ENCODE measurements at places on chromosomes 13 and 19.

- no peak for DNase-seq
These were observed 48.6 kb downstream of the LHFPL6 start for GRCh38 chr13:39554371-39554770.

DNA sequence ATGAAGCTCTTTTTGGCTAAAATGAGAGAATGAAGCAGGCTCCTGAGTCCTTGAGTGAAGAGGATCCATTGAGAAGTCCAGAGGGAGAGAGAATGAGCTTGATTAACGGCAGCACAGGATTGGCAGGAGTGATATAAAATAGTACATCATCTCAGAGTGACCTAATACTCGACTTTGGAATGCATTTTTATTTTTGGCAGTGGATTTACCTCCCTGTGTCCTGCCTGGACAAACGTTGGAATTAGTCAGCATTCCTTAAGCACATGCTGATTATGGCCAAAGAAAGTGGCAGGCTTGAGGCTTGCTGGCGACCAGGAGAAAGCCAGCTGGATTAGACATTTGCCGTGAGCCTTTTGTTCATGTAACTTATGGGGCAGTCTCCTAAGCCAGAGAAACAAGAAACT, 22.9 kb downstream of the LRCH1 start:
- DNase-seq: no peak

- DNase-seq: no peak
These were observed 20.2 kb downstream of the MED26 start for GRCh38 chr19:16607819-16608218.

DNA sequence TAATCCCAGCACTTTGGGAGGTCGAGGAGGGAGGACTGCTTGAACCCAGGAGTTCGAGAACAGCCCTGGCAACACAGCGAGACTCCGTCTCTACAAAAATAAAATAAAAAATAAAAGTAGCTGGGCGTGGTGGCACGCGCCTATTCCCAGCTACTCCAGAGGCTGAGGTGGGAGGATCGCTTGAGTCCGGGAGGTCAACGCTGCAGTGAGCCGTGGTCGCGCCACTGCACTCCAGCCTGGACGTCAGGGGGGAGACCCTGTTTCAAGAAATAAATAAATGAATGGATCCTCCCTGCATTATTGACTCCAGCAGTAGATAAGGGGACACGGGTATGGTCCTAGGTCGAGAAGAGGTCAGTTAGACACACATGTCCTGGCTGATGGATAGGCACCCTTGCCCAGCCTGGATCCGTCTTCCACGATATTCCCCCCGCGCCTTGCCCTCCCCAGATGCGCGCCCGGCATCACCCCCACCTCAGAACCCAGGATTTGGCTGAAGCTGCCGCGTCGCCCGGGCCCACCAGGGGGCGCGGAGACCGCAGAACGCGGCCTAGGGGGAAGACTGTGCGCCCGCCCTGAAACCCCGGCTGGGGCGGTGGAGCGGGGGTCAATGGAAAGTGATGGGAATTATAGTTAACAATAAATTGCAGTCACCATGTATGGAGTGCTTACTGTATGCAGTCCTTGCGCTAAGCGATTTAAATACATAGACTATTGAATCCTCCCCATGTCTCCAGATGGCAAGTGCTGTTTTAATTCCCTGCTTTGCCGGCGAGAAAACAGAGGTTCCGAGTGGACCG, 2.1 kb upstream of the HOOK2 start:
- DNase-seq: no peak

GRCh38 chr13:98222816-98223215, 45.7 kb upstream of the RNF113B start:
- DNase-seq: no peak

DNA sequence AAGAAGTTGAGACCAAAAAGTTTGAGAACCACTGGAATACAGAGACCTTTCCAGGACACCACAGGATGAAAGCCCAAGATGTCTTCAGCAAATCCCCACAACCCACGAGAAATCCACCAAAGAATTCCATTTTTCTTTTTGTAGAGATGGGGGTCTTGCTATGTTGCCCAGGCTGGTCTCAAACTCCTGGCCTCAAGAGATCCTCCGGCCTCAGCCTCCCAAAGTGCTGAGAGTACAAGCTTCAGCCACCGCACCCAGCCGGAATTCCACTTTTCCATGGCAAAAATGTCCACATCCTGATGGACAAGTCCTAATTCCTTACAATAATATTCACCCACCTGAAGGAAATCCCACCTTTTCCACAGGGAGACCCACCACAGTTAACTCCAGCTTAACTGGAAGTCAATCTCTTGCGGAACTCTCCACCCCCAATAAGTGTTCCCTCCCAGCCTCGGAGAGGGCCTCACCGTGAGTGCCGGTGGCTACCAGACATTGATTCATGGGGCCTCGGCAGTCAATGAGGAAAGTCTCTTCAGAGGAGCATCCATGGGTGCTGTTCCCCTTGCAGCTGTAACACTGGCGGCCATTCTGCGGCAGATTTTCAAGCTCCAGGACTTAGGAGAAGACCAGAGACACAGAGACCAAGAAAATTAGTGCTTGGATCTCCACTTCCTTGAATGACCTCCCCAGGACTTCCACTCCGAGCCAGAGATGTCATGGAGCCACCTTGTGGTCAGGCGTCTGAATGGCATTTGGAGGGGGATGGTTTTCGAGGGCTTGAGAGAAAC, 12.3 kb upstream of the CADM4 start:
- DNase-seq: peak; percentile 32

DNA sequence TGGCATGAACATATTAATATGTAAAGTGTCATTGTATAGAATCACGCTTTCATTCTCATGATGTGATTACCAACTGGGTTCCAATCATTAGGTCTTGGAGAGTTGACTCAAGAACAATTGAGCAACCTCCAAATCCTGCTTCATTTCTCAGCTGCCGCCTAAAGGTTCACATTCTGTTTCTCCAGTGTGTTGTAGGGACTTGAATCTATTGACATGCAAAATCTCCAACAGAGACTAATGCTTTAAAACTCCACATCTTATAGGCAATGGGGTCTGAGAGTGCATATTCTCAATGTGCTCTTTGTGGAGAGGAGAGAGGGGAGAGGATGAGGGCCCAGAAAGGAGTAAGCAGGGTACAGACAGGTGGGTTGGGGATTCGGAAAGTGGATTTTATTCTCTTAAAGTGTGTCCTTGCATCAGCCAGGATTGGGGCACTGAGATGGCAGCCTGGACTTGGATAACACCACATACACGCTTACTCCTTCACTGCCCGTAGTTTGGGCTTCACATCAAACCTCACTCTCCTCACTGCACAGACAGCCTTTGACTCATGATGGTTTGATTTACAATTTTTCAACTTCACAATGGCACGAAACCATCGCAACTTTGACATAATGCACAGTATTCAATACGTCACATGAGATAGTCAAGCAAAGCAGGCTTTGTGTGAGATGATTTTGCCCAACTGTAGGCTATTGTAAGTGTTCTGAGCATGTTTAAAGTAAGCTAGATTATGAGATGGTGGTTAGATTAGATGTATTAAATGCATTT, 241.3 kb upstream of the IRS2 start:
- DNase-seq: no peak

DNA sequence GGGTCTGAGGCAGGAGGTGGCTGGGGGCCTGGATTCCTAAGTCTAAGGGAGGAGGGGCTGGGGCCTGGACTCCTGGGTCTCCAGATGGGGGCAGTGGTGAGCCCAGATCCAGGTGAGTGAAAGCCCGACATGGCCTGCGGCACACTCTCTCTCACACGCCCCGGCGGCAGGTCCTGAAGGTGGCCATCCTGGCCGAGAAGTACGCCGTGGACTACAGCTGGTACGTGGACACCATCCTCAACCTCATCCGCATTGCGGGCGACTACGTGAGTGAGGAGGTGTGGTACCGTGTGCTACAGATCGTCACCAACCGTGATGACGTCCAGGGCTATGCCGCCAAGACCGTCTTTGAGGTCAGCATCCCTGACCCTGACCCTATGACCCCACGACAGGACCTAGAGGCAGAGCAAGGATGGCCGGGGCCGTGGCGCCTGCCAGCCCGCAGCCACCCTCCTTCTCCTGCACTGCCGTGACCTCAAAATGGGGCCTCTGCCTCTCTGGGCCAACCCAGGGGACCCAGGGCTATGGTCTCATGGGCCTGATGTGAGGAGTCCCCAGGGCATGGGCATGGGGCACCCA, 13.2 kb downstream of the FUZ start:
- DNase-seq: no peak

DNA sequence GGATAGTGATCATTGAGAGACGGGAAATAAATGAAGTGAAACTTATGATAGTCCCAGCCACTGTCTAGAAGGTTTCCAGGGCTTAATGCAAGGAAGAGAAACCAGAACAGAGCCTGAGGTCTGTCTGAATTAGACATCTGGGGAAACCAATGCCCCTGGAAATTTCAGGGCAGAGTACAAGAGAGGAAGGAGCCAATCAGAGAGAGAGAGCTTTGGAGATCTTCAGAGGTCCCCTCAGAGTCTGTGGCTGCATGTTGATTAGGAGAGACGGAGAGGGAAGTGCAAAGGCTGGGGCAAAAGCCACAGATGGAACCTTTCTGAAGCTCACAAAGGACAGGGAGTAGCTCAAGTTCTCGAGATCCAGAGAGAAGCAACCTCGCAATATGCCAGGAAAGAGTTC, 378.0 kb downstream of the DNAJC15 start:
- no peak for DNase-seq

- DNase-seq: no peak
These were observed 13.5 kb downstream of the ARRDC5 start for GRCh38 chr19:4889034-4889815.

DNA sequence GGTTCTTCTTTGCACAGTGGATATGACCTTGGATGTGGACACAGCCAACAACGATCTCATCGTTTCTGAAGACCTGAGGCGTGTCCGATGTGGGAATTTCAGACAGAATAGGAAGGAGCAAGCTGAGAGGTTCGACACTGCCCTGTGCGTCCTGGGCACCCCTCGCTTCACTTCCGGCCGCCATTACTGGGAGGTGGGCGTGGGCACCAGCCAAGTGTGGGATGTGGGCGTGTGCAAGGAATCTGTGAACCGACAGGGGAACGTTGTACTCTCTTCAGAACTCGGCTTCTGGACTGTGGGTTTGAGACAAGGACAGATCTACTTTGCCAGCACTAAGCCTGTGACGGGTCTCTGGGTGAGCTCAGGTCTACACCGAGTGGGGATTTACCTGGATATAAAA, 9.4 kb downstream of the RFPL4AL1 start:
- DNase-seq: no peak

DNA sequence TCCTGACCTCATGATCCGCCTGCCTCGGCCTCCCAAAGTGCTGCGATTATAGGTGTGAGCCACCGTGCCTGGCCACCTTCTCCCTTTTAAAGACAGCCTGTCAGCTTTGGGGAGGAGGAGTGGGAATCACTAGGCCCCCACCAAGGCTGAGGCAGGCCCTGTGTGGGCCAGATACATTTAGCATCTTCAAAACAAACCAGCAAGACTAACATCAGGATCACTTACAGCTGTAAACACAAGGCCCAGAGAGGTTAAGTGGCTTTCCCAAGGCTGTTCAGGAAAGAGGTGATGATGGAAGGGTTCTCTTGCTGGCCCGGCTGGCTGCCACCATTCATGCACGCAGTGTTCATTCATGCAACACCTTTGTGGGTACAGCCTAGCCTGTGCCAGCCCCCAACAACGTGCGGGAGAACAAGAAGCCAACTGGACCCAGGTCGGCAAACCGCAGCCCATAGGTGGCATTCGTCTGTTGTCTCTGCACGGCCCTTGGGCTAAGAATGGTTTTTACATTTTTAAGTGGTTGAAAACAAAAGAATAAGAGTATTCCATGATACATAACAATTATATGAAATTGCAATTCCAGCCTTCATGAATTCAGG, 23.0 kb downstream of the IER2 start:
- DNase-seq: no peak

DNA sequence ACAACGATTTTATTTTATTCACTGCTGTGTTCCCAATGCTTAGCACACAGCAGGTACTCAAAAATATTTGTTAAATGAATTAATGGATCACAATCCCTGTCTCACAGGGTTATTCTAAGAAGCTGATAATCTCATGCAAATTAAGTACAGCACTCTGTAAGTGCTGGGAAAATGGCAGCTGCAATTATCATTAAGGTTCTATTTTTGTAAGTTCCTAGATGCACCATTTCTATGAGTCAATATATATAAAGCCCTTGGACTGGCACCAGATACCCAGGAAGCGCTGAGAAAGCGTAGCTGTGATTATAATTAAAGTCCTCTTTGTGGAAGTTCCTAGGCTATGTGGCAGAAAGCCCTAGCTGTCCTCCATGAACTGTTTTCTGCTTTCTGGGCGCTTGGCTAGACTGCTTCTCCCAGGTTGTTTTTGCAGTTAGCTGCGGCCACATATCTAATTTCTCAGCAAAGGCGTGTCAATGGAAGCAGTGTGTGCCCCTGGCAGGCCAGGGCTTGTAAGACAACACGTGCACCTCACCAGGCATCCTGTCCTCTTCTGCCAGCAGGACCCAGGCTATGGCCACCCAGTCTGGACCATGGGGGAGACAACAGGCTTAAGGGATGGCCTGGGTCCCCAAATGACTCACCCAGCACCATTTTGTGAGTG, 5.2 kb upstream of the SRRM5 start:
- no peak for DNase-seq

GRCh38 chr13:91399189-91400062, 1.0 kb downstream of the GPC5 start:
- DNase-seq: no peak

DNA sequence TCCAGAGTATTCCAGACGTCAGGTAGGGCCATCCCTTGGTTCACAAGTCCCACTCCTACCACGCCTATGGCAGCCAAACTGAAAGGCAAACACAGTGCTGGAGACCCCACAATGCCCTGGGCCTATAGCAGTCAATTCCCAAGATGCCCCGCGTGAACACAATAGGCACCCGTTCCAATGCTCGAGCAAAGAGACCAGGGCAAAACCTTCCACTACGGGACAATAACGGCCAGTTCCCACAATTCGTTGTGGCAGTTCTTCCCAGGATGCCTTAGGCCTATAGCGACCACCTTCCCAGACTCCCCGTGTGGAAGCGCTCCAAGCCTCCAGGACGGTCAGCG, 538 bp downstream of the ZNF428 start:
- DNase-seq: no peak

DNA sequence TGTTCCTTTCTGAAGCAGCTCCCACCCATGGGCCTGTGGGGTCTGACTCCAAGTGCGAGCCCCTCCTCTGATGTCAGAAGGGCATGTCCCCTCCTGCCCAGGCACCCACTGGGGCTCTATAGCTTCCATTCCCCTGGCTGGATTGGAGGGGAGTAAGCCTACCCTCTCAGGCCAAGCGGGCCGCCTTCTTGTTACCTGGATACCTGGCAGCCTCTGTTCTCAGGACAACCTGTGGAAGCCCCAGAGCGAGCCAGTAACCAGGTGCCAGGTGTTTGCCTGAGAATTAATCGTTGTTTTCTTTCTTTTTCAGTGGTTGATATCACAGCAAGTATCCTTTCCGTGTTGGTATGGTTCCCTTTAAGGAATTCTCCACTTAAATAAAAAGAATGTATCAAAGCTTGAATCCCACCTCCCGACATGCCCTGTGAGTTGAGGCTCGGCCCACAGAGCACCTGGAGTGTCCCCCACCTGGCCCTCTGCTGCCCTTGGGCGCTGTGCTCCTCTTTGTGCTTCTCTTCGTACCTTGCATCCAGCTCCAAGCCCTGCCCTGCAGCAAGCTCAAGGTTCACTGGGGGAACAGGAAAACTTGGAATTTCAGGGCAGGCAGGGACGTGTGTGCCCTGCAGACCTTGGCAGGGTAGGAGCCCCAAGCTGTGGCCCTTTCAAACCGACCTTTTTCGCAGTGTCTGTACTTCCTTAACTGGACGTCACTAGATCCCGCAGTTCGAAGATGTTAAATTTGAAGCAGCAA, 15.0 kb downstream of the MAU2 start:
- DNase-seq: no peak

GRCh38 chr13:84366506-84366905, 484.2 kb upstream of the SLITRK1 start:
- no peak for DNase-seq

Measured in pulmonary artery endothelial cell (primary cell).